Calu3 (cell line): ENCODE measurements at places on chromosomes 7 and 10.

DNA sequence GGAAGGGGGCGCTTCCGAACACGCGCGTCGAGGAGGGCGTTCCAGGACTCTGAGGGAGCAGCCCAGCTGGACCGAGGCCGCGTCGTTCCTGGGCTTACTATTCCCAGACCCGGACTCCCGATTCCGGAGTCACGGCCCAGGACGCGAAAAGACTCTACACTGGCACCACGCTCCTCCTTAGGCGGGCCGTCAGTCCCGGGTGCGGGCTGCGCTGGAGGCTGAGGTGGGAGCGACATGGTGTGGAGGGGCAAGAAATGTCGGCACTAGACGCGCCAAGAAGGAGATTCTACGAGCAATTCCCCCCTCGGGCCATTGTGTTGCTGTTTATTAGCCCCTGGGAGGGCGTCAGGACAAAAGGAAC is 584 bp upstream of the RUNDC3B start:
- peak; percentile 14 for DNase-seq

DNA sequence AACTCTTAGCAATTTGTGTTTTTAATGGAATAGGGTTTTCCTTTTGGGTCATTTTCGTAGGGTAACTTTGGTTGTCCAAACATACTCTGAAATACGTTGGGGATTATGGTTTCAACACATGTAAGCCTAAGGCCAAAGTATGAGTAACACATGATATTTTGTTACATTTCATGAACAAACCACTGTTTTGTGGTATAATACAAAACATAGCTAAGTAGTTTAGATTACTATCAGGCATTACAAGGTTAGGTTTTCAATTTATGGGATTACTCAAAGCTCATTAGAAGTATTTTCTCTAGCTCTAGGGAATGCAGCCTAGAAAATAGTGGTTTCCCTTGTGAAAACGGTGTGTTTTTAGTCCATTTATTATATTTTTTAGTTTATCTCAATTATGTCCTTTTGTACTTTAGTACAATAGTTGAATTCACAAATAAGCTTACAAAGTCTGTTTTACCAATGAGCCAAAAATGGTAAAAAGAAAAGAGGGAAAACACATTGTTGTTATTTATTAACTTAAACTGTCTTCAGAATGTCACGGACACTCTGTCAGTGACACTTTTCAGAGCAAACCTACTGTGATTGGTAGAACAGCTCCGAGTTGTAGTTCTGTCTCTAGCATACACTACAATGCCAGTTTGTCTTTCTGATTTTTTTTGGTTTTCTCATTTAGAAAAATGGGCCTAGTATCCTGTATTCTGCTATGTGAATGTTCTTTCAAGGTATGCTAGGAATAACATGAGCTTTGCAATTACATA is 473.7 kb downstream of the SUGCT start:
- DNase-seq = no peak

GRCh38 chr10:14384915-14385314 is 54.2 kb upstream of the FRMD4A start:
- DNase-seq = no peak

DNA sequence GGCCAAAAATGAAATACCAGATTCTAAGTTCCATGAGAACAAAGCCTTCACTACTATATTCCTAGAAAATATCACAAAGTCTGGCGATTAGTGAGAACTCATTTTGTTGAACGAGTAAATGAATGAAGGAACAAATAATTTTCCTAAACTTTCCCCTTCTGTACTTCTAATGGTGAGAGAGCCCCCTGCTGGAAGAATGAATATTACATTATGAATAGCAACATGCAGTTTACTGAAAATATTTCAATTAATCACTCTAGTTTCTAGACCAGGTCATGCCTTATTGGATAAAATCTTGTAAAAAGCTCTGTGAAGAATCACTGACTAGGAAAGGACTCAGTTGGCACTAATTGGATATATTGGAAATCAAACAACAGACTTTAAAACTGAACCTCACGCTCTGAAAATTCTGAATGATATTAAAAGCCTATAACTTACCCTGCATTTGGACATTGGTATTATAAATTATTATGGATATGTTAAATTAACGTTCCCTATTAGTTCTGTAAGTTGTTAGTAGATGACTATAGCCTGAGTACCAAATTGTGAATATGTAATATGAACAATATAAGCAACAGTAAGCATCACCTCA is 32.4 kb upstream of the MTPN start:
- DNase-seq = peak; percentile 17

DNA sequence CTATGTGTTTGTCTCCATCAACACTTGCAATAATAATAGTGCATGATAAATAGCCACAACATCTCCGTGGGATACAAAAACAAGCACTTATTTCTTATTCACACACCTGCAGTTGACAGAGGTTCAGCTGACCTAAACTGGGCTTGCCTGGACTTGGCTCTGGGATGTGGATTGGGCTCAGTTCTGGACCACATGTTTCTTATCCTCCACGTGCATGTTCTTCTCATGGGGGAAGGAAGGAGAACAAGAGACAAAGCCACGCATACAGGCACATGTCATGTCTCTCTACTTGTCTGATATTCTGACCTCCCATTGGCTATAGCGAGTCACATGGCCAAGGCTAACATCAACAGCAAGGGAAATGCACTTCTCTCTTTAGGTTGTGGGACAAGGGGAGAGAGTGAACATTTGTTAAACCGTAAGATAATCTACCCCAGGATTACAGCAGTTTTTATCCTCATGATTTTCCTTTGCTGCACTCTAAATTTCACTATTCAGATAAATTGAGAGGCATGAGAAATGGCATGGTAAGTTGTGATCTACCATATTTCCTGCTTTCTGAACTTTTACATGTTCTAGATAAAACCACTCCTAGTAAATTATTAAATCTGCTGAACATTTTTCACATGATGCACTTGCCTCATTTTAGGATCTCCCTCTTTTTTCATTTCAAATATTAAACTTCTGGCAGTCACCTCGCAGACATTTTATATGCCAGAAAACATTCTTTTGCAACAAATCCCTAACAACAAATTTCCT is 33.7 kb downstream of the CFAP58 start:
- DNase-seq = no peak

- DNase-seq = no peak
Observed at GRCh38 chr7:69436946-69437345, 161.3 kb upstream of the AUTS2 start.

GRCh38 chr7:98211221-98211675 is at the start of gene BHLHA15:
BHLHA15 (plus strand) TSS chr7:98211439; CDS start chr7:98212310, 871 bp downstream.
- peak; percentile 63 for DNase-seq

- no peak for DNase-seq
Observed at GRCh38 chr7:129458171-129458570, 23.9 kb downstream of the STRIP2 start.

DNA sequence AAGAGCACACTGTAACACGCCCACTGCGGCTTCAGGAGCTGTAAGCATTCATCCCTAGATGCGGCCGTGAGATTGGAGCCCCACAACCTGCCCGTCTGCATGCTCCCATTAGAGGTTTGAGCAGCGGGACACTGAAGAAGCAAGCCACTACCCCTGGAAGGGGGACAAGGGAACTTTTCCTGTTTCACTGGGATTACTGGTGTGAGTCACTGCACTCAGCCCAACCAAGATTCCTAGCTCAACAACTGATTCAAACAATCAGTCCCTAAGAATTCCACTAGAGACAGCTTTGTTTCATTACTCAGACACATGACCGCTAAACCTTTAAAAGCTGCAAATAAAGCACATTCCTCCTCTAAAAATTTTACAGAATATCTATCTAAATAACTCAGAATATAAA is 69.8 kb downstream of the ORC5 start:
- DNase-seq = no peak

GRCh38 chr10:7218968-7219367 is 191.9 kb downstream of the SFMBT2 start:
- DNase-seq = no peak

GRCh38 chr7:5679813-5680473 is 101.5 kb downstream of the RNF216 start:
- DNase-seq = no peak

DNA sequence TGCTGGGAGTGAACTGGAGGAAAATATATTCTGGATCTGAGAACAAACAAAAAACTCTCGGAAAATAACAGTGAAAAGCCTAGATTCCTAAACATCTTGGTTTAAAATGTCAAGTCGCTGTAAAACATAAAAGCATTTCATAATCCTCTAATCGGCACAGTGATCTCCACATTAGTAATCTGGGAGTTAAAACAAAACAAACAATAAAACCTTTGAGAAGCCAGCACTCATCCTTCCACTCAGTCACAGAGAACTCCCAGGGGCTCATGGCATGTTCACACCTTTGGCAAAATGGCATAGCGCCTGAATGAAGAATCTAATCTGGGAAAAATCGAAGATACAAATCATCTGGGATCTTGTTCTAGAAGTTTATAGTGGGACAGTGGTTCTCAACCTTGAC is 24.1 kb upstream of the HPS1 start:
- no peak for DNase-seq

- no peak for DNase-seq
Observed at GRCh38 chr10:35639728-35640401, 2.2 kb downstream of the FZD8 start.

DNA sequence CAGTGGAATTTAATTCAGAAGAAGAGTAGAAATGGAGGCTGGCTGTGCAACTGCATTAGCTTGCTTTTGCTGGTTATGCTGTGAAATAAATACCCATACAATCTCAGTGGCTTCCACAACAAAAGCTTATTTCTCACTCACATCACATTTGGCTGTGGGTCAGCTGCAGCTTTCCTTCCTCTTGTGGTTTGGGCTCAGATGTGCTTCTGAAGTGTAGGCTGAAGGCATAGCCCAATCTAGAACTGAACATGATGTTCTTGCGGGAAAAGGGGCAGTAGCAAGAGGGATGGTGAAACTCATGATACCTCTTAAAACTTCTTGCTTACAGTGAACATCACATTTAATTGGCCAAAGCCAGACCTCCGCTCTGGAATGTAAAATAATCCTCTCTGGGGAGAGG is 119.9 kb downstream of the HECW1 start:
- DNase-seq = no peak

GRCh38 chr7:105028004-105028403 is 14.0 kb downstream of the KMT2E start:
- DNase-seq = no peak

DNA sequence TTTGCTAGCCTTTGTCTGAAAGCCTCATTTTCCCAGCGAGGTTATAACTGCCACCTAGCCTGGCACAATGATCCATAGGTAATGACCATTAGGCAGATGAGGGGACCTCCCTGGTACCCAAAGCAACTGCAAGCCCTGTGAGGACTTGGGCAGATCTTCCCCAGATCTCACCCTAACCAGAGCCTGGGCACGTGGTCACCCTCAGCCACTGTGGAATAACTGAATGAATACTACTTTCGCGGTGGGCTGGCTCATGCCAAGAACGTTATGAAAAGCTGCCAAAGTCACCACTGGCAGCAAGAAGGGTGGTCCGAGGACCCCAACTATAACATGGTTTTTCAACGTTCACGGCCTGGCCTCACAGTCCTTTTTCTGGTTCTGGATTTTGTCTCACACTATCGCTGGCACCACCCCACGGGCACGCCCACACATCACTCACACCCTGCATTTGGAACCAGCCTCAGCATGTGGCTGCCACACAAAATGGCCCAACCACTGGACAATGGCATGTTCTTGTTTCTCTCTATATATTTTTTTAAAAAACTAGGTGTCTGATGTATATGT is 3.4 kb downstream of the PRKAG2 start:
- no peak for DNase-seq

DNA sequence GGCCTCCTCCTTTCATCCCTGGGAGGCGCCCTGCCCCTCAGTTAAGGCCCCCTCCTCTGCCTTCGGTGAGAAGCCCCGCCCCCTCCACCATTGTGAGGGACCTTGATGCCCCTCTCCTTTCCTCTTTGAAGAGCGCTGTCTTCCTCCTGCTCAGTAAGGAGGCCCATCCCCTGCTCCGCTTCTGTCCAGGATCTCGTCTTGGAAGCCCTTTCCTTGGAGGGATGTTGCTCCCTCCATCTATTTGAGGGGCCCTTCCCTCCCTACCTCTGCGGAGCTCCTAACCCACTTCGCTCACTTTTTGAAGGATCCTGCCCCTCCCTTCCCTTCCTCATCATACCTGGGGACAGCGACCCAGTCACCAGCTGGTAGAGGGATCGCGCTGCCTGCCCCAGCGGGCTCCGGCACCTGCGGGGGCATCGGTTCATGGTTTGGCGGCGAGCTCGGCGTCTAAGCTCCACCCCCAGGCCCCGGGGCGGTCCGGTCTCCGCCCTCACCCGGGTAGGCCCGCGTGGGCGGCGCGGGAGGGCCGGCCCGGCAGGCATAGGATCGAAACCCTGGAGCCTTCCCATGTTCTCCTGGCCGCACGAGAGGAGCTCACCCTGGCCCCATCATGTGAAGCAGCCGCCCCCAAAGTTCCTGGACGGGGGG is 4.1 kb downstream of the KCNIP2 start:
- peak; percentile 68 for DNase-seq

GRCh38 chr10:15169555-15170401 is 1.3 kb upstream of the NMT2 start:
- DNase-seq = no peak

DNA sequence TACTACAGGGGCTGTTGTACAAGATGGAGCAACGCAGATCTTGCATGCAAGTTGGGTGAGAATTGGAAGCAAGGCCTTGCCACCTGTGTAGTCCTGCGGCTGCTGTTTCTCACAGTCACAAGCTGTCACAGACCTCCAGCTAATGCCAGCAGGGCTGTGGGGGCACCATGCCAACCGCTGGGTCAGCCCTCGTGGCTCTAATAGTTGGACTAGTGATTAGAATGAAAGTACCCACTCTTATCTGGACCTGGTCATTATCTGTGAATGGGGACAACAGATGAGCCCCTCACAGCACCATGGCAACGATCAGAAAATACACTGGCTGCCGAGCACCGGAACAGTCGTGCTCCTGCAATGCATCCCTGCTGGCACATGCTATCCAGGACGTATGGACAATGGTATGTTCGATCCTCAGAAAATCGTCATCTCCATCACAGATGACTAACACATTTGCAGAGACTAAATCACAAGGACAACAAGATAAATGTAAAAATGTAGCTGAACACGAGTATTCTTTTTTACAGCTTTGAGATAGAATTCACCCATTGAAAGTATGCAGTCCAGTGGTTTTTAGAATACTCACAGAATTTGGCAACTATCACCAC is 80.4 kb upstream of the CALN1 start:
- no peak for DNase-seq

DNA sequence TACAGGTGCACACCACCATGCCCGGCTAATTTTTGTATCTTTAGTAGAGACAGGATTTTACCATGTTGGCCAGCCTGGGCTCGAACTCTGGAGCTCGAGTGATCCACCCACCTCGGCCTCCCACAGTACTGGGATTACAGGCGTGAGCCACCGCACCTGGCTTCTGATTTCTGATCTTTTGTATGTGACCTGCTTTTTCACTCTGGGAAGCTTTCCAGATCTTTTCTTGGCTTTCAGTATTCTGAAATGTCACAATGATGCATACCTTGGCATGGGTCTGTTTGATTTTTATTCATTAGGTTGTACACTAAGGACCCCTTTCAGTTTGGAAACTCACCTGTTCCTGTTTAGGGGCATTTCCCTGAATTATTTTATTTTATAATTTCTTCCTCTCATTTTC is 41.6 kb downstream of the PROSER2 start:
- no peak for DNase-seq

- DNase-seq = no peak
Observed at GRCh38 chr10:117001144-117001543, 3.8 kb downstream of the SHTN1 start.

GRCh38 chr7:156000601-156001396 is 188.5 kb upstream of the SHH start:
- no peak for DNase-seq
